CD4-positive, alpha-beta T cell treated with Interleukin-15 for 1 hour (primary cell): ENCODE measurements at places on chromosomes 3 and 15.
A peak's percentile ranks its signal among the peaks of the same experiment; 100 is the strongest.

DNA sequence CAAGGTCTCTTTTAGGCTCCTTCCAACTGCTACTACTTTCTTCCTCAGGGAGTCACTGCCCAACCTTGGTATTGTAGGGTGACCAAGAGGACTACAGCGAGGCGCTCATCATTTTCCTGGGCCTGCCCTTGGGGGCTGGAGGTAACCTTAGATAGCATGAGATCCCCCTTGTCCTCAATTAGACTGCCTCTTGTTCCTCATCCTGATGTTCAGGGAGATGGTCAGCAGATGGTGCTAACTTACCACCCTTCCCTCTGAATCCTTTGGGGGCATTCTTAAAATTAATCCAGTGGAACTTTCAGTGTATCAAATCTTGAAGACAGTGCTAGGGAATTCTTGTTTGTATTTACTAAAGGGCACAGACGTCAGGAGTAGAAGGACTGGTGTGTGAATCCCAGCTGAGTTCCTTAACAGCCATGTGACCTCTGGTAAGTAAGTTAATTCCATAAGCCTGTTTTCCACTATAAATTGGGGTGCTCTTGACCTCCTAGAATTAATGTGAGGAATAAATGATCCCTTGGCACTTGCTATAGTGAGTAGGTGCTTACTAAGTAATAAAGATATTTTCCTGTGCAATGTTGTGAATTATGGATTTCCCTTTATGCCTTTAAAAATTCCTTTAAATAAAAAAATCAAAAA, 4.1 kb upstream of the CLPX start:
- no peak for DNase-seq

- DNase-seq = peak; percentile 12
These were observed 819 bp upstream of the PLXNB1 start for GRCh38 chr3:48430708-48431101.

GRCh38 chr3:183584246-183584913, 28.9 kb upstream of the KLHL6 start:
- no peak for DNase-seq

GRCh38 chr15:97196048-97197014, 764.2 kb upstream of the ARRDC4 start:
- no peak for DNase-seq

GRCh38 chr3:156298938-156299337, 178.6 kb downstream of the KCNAB1 start:
- DNase-seq = no peak

DNA sequence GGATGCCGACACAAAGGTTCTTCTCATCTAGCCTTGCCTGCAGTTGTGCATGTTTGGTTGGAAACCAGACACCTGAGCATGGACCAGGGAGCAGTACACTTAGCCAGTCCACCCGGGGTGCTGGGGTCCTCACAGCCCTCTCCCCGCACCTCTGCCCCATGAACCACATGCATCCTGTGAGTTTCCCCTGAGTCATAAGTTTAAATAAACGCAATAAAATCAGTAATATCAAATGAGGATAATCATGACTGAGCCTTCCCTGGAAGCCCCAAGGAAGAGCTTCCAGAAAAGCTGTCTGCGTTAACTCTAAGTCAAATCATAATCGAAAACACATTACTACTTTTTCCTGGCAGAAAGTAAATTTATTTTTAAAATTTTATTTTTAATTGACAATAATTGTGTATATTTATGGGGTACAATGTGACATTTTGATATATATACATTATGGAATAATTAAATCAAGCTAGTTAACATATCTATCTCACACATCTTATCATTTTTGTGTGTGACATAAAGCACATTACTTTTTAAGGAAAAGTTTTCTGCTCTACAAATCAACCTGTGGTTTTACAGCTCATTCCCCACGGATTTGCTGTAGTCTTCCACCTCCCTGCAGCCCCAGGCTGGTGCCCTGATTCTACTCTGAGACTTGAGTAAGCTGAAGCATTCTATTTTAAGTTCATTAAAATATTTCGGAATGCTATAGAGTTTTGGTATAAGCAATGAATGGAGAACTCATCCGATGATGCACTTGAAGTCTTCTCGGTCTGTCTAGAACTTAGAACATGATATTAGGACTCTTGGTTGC, 166.0 kb upstream of the EIF1B start:
- no peak for DNase-seq

- peak; percentile 74 for DNase-seq
These were observed 112.7 kb downstream of the RAB11A start for GRCh38 chr15:65981837-65982626.

- DNase-seq = no peak
These were observed 90.2 kb upstream of the TGFBR2 start for GRCh38 chr3:30516238-30516637.

- DNase-seq = no peak
These were observed 22.3 kb downstream of the TM6SF1 start for GRCh38 chr15:83129791-83130190.

GRCh38 chr15:90184119-90184785, 16.9 kb upstream of the SEMA4B start:
- DNase-seq = peak; percentile 35

DNA sequence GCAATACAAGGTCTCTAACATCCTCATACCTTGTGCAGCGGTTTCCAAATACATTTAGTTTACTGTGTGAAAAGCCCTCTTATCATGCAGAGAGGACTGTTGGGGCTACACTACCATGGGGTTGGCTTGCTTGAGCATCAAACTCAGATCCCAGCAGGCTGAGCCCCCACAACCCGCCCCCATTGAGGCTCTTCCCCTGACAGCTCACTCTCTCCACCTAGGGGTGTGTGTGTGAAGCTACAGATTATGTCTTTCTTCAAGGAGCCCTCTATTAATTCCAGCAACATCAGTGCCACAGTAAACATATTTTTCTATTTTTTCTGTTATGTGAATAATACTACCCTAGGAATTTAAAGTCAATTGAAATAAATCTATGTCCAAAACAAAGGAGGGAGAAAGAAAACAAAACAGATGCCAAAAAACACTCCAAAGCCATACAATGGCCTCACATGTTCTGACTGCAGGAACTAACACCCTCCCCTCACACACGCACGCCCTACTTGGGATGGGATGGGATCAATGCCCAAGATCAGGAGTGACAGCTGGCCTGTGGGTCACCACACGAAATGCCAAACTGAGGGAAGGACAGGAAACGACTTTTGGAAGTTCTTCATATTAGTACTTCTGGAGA, 14.7 kb downstream of the TM4SF4 start:
- no peak for DNase-seq

DNA sequence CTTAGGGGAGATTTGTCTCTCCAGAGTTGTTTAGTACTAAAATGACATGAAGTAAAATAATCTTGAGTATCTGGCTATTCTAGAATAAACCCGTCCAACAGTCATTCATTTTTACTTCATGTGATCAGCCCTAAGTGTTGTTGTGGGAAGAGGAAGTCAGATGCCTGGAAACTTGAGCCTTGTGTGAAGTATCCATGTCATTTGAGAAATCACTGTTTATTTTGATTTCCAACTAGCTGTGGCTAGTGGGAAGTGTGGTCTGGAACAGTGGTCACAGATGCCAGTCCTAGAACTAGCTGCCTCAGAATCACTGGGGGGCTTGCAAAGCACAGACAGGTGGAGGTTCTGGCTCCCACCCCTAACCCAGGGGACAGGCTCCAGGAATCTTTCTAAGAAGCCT, 77.7 kb upstream of the LIMD1 start:
- DNase-seq = no peak

DNA sequence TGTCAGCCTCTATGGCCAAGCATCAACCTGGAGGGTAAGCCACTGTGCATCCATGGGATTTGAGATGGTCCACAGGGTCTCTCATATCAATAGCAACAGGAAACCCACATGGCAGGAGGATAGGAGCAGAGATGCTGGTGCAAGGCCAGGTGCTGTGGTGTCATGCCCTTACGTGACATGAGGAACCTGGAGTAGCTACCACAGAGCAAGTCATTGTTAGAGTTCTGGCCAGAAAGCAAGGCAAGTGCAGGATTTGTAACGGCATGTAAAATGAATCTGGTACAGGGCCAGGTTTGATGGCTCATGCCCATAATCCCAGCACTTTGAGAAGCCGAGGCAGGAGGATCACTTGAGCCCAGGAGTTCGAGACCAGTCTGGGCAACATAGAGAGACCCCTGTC, 14.8 kb upstream of the ZNF774 start:
- no peak for DNase-seq

- no peak for DNase-seq
These were observed 155.6 kb downstream of the LRRC28 start for GRCh38 chr15:99406716-99407487.

DNA sequence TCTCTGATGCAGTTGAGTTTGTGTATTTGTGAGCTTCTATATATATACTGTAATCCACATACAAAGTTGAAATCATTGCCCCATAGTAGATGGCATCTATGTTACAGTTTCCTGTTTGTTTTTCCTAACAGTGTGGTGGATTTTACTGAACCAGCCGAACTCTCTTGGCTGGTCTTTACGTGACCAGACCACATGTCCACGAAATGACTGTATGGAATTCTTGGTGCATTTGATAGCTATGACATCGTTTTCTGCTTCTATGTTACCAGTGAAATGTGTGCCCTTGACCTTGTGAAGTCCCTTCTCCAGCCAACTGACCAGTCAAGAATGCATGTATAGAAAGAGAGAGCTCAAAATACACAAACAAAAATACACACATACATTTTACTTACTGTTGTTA, 1.8 kb downstream of the KCNMB2 start:
- DNase-seq = no peak

DNA sequence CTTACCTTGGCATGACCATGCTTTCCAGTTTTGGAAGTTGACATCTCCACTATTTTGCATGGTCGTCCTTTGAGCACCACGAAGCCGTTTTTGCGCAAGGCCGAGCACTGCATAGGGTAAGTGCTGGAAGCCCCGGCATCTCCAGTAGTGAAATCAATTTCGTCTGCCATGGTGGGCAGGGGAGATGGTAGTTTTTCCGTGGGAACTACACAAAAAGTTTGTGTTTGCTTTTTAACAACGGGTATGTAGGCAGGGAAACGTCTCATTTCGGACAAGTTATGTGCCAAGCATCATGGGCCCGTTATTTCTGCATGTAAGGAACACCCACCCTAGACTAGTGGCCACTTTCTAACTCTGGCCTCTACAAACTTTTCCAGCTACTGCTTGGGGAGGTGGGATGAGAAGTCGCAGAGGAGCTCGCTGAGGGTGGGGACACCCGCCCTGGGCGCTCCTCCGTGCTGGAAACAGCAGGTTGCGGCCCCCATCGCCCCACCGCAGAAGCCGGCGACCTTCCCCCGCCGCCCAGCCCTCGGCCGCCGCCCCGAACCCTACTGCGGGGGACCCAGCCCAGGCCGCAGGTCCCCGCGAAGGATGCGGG, 701 bp downstream of the EIF5A2 start:
- DNase-seq = no peak

- no peak for DNase-seq
These were observed 443.9 kb downstream of the DIPK2A start for GRCh38 chr3:144415492-144415891.

DNA sequence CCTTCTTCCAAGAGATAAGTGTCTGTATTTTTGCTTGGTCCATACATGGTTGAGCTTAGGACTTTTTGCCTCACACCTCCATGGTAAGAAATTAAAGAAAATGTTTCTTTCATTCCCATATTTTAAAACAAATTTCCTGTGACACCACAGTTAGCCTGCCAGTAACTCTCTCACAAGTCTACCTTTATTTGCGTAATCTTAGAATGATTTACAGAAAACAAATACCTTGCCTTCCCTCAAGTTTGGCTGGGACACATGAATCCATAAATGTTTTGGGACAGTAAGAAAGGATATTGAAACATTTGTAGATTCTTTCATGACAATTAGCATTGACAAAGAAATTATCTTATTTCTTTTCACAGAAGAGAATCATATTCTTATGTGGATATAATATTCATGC, 3.8 kb upstream of the ARL14 start:
- no peak for DNase-seq

DNA sequence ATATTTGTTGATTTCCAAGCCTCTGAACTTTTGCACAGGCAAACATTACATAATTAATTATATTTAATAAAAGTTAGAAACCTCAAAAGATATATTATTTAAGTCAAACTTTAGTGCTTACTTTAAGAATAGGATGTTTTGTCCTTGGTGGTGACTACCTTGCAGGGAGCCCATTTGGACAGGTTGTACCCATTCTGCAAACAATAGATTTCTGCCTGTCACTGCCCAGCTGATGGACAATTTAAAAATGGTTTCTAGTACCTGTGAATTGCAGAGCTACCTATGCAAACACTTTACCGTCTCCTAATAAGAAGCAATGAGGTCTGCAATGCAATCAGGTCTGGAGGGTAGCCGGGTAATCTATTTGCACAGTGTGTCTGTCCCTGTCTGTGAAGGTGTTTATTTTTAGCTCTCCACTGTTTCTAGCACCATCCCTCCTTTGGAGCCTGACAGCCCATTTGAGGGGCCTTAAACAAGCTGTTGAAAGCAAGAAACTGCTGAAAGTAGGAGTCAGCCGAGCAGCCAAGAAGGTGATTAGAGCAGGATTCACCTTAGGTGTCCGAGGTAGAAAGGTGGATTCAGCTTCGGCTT, 556.2 kb upstream of the CFAP20DC start:
- no peak for DNase-seq

DNA sequence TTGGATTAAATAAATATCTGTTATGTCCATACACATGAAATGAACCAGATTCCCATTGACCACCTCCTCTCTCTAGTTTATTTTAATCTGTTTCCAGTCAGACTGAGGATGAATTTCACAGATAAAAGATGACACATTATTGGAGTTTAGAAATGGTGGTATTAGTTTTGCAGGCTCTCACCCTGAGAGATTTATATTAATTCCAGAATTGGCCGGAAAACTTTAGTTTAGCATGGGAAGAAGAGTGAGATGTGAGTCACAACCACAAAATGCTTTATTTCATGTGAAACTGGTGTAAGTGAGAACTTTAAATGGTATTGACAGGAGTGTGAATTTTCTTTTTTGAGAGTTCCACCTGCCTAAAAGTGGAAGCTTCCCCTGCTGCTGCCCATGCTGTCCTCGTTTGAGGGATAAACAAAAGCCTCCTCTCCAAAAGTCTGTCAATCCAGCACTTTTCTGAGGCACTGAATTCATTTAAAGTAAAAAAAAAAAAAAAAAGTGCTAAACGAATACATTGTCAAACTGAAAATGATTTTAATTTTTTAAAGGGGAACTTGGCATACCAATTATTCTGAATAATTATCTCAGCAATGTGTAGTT, 65.1 kb upstream of the EPHA3 start:
- no peak for DNase-seq

GRCh38 chr15:73697033-73697467, 12.9 kb downstream of the CD276 start:
- DNase-seq = peak; percentile 74

GRCh38 chr3:61778095-61778494, 216.7 kb downstream of the PTPRG start:
- DNase-seq = no peak

- no peak for DNase-seq
These were observed 815 bp downstream of the BCL2A1 start for GRCh38 chr15:79970181-79970580.
